Prostate gland (tissue), 2 donors: ENCODE measurements at places on chromosomes 5 and 9.
A peak's percentile ranks its signal among the peaks of the same experiment; 100 is the strongest.

- no peak for DNase-seq
Observed at GRCh38 chr9:20351715-20352114, 270.6 kb downstream of the MLLT3 start.

DNA sequence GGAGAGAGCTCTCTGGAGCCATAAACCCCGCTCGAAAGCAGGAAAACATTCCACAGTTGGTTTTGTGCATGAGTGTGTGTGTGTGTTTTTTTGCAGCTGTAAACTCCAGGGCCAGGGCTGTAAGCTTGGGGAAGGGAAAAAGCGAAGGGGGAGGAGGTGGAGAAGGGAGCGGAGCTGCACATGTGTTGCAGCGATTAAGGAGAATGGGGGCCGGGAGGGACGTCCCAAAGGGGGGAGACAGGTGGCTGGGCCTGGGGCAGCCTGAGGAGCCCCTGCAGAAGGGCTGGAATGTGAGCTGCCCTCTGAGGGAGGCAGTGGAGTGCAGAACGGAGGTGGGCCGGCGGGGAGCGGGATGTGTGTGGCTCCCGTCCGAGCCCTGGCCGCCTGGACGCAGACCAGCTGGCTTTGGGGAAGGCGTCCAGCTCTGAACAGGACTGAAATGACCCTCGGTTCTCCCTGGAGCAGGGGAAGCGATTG lies 2.7 kb upstream of the MYMK start:
- DNase-seq = no peak

DNA sequence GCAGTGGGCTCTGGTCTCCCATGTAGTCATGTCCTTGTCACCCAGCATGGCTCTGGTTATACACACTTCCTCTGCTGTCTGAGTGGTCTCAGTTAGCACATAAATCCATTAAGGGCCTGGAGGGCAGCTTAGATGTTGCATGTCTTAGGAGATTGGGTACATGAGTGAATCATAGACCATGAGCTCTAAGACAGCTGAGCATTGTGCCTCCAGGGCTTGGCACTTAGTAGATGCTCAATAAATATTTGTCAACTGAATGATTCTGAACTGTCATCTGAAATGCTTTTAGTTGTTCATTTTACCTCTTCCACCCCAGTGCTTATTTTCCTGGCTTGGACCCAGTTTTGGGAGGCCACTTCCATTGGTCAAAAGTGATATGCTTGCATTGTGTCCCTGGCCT lies 135.6 kb downstream of the BOD1 start:
- DNase-seq = no peak

GRCh38 chr5:117058740-117059139 lies 484.1 kb upstream of the SEMA6A start:
- DNase-seq = no peak

GRCh38 chr9:115923410-115923809 lies 230.2 kb upstream of the PAPPA start:
- no peak for DNase-seq

DNA sequence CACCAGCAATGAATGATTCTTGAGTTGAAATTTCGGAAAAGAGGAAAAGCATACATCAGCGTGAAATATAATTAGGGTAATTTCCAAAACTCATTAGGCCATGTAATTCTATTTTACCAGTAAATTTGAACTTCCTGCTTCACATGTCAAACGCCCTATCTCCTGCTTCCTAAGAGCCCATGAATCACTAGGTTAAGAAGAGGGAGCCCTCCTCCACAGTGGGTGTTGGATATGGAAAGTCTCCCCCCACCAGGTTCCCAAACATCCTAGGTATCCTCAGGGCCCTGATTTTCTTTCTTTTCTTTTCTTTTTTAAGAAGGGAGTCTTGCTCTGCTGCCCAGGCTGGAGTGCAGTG lies 115.2 kb downstream of the SUSD1 start:
- DNase-seq = no peak

GRCh38 chr9:89368550-89368949 lies 50.2 kb downstream of the SECISBP2 start:
- DNase-seq = no peak

GRCh38 chr5:178542455-178542854 lies 47.7 kb downstream of the COL23A1 start:
- DNase-seq = no peak

- DNase-seq = no peak
Observed at GRCh38 chr5:40495237-40495635, 184.5 kb upstream of the PTGER4 start.

- DNase-seq = no peak
Observed at GRCh38 chr9:93307468-93308157, 123.7 kb downstream of the WNK2 start.

DNA sequence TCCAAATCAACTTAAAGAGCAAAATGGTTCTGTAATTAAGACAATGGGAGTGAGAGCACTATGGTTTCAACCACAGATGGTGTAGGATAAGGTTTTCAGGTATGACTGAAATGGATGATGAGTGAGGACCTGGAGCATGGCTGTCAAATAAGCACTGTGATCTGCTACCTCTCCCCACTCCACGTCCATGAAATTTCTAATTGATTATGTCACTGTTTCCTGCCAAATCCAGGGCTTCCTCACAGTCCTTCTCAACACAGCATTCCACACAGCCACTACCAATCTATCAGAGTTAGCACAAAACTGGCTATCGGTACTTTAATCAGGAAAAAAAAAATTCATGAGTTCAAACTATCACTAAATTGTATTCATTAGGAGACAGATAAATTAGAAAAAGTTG lies 420.4 kb upstream of the WWC1 start:
- DNase-seq = no peak

GRCh38 chr5:161547738-161548486 lies 1.4 kb upstream of the GABRB2 start:
- no peak for DNase-seq

GRCh38 chr5:85000671-85001070 lies 616.0 kb upstream of the EDIL3 start:
- no peak for DNase-seq

DNA sequence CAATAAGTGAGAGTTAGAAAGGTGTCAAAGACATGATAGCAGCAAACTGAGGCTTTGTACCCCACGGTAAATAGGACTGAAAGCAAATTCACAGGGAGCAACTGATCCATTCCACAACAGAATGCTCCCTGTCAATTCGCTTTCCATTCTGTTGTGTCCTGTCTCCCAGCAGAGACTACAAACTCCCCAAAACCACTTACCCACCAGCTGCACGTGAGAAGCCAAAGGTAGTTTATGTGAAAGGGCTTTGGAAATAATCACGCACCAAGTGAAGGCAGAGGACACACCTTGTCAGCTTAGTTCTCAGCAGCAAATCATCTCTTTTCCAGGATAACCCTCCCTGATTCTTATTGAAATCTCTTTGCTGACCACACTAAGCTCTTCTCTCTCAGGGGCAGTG lies 46.6 kb upstream of the IL17B start:
- DNase-seq = no peak

DNA sequence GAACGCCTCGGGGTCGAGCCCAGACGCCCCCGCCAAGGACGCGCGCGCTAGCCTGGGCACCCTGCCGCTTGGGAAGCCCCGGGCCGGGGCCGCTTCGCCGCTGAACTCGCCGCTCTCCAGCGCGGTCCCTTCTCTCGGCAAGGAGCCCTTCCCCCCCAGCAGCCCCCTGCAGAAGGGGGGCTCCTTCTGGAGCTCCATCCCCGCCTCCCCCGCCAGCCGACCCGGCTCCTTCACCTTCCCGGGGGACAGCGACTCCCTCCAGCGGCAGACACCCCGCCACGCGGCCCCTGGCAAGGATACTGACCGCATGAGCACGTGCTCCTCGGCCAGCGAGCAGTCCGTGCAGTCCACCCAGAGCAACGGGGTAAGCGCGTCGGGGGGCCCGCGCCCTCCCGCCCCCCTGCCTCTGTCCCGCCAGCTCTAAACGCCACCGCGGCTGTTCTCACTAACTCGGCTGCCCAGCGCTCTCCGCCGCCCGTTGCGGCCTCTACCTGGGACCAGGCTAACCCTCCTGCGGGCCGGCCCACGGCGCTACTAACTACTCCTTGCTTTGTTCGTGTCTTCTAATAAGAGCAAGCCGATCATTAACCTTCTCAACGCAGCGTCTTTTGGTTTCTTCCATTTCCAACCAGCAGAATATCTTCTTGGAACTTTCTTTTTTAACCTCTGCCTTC lies 93.6 kb upstream of the OTULINL start:
- no peak for DNase-seq

- no peak for DNase-seq
Observed at GRCh38 chr9:32350682-32351081, 33.8 kb upstream of the ACO1 start.

GRCh38 chr5:96522635-96523355 lies 89.7 kb upstream of the PCSK1 start:
- no peak for DNase-seq

DNA sequence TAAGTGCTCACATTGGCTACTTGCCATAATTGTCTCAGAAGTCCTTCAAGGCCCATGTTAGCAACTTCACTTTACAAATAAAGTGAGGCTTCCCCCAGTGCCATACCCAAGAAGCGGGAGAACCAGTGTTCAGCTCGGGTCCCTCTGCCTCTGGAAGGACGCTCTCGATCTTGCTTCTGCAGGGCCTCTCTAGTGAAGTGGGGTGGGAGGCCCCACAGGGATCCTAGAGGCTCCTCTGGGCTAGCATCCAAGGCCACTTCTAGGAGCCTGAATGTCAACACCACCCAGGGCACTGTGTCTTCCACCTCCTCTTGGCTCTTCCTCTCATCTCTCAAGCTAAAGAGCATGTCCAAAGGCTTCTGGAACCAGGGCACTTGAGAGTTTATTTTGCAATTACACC lies 282.5 kb downstream of the GADD45G start:
- DNase-seq = no peak

DNA sequence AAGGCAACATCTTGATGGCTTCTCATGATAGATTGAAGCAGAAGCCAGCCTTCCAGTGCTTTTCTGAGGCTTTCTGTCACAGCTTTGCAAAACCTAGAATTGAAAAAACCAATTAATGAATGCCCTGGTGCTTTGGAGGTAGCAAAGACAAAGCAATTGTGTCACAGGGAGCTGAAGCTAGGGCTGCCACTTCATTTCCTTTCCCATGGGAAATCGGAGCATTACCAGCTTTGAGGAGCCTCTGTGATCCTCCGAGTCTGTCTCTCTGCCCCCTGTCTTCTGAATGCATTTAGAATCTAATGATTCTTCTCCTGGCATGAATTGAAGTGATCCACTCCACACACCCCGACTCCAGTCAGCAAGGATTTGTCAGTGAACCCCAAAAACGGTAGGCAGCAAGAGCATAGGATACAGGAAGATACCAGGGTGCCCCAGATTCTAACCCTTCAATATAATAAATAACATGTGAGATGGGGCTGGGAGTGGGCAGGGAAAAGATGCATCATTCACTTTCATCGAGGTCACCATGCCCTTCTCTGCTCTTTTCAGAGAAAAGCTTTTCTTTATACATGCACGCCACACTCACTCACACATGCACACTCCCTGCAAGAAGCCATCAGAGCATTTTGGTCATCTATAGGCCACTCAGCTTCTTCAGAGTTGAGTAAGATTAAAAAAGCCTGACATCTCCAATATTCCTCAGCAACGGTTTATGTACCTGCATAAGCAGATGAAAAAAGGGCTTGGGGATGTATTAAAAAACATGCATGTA lies 247.7 kb upstream of the ZNF462 start:
- no peak for DNase-seq

DNA sequence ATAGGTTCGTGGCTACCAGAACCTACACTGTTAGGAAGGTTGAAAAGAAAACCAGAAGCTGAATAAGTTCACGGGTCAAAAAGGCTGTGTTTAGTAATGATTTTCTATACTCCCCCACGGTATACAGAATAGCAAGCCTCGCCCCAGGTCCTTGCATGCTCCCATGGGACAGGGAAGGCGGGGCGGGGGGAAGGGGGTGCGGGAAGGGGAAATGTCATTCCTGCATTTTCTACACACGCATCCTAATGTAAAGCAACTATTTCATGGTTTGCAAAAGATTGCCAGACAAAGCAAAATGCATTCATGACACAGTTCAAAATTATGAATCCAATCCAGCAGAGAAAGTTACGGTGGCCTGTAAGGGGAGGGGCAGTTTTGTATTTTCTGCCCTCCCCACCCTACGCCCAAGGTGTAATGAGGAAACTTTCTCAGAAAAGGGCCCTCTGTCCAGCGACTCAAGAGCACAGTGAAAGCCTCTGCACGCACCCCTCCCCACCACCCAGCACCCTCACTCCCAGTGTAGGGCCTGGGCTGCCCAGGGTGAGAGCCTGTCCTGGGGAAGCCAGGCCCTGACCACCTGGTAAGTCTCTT lies 105.2 kb downstream of the ROR2 start:
- no peak for DNase-seq

GRCh38 chr9:86829496-86830046 lies 117.7 kb downstream of the GAS1 start:
- DNase-seq = no peak

- DNase-seq = no peak
Observed at GRCh38 chr9:115249488-115249887, 131.5 kb upstream of the TNC start.

GRCh38 chr5:67195406-67196275 lies 958 bp downstream of the CD180 start:
- DNase-seq = no peak

GRCh38 chr9:81737871-81738507 lies 48.6 kb upstream of the TLE1 start:
- DNase-seq = peak; percentile 31

DNA sequence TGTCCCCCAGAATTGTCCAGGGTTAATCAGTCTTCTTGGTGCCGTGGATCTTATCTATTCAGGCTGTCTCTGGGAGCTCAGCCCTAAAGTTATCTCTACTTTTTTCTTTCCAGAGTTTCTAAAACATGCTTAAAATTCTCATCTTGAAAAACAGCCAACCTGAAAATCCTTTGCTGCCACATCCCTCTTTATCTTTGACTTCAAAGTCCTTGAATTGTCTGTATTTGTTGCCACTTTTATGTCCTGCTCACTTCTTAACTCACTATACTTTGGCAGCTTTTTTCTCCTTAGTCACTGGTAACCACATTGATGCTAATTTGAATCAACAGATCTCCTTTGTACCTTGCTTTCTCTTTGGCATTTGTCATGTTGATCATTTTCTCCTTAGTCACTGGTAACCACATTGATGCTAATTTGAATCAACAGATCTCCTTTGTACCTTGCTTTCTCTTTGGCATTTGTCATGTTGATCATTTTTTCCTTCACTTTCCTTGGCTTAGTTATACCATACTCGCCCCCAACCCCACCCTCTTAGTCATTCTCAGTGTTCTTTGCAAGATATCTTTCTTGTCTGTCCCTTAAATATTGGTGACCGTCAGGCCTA lies 8.5 kb downstream of the DMXL1 start:
- DNase-seq = no peak

DNA sequence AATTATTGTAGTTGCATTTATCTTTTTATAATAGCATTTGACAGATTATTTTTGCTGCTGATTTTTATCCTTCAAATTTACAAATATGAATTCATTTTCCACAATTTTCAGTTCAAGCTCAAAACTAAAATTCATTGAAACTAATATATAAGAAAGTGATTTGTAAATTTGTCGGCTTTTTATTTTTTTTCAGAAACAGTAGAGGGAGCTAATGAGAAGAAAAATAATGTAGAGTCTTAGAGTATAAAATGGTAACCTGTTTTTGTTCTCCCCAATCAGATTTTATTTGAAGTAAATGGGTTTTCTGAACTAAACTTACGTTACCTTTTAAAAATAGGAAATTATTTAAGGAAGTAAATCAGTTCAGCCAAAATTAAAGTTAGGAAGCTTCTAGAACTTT lies 19.2 kb downstream of the PRRC1 start:
- no peak for DNase-seq

- no peak for DNase-seq
Observed at GRCh38 chr9:70959366-70959765, 162.1 kb downstream of the TRPM3 start.
